ENCODE measurements at places on chromosomes 5 and 9.

- no peak for DNase-seq
Measured at GRCh38 chr5:115558388-115558956, 13.9 kb upstream of the FEM1C start.

DNA sequence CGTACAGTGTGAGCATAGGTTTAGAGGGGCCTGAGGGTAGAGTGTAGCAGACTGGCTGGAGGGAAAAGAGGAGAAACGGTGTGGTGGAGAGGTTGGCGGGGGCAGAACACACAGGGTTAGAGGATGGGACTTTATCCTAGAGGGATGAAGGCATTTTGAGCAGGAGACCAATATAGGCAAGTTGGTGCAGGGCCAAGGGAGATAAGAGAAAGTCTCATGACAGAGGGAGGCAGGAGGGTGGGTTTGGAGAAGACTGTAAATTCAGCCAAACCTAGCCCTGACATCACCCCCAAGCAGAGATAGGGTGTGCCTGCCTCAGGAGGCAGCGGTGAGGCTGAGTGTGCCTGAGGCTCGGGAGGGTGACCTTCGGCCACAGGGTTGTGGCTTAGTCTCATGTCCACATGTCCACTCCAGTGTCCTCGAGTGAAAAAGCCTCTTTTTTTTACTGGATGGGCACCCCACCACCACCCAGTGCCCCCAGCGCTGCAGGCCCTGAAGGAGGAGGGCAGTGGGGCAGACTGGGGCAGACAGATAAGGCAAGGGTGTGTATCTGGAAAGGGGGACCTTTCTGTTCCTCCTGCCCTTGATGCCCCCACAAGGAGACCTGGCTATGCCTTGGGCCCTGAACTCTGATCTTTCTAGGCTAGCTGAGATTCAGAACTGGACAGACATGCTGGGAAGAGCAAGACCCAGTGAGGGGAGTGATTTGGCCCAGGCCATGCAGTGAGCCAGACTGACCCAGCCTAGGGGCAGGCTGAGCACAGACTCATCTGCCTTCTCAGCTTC, 108.7 kb downstream of the RGS3 start:
- no peak for DNase-seq

DNA sequence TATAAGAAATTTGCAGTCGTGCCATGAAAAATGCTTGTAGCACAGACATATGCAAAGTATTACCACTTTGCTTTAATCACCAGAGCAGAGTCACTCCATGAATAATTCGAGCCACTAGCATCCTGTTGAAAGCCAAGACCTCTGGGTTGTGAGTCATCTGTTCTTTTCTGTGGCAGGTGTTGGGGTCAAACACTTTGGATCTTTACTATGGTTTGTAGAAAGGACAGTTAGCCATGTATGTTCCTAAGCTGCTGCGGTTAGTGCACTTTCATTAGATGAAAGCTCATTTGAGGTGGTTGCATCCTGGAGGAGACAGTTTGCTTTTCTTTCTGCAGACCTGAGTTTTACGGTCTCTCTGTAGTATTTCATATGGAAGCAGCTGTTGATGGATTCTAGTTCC, 223.7 kb downstream of the DMRT2 start:
- no peak for DNase-seq

GRCh38 chr9:4010309-4010708, 289.6 kb downstream of the GLIS3 start:
- no peak for DNase-seq

DNA sequence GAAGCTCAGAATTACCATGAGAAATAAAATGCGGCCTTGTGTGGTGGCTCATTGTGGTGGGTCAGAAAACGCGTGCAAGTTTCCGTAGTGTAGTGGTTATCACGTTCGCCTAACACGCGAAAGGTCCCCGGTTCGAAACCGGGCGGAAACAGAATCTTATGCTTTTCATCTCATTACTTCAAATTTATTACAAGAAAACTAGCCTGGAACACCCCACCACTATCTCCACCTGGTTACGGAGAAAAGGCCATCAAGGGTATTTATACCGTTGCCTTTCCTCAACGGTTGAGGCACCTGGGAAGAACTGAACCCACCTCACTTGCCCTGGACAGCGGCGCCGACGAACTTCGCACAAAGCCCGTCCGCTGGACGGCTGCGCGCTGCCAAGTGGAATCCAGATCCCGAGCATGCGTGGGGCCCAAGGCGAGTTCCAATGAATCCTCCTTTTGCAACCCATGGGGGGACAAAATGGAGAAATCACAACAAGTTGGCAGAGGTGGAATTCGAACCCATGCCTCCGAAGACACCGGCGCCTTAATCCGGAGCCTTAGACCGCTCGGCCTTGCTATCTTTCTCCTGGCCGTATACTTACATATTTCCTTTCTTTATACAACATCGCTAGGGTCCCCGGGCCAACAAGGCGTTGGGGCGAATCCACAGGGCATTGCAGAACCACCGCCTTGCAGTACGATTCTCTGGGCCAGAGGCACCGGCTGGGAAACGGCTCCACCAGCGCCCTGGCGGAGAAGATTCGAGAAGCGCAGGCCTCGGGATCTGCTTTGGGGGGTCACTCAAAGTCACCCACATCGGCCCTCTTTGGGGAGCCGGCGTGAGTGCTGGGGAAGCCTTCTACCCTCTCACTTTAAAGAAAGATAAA, 16.9 kb downstream of the OR2V2 start:
- DNase-seq, result no peak

- DNase-seq, result no peak
Measured at GRCh38 chr5:82745016-82745415, 332.2 kb downstream of the TMEM167A start.
